ENCODE measurements at places on chromosomes 6 and 20.

- no peak for DNase-seq
Measured at GRCh38 chr6:71589254-71589653, 297.1 kb upstream of the RIMS1 start.

DNA sequence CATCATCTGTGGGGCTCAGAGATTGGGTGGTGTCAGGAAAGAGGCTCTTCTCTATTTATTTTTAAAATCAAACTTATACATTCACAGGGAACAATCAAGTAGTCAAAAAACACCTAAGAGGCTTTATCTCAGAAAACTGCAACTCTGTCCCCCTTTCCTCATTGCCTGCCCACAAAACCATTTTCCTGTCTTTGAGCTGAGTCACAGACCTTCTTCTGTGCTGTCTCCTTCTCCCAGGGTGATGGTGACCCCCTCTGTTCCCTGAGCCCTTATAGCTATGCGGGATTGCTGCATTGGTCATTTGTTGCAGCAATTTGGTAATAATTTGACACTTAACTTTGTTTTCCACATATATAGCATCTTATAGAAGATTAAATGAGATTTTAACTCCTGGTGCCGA, 195.2 kb upstream of the PROKR2 start:
- DNase-seq: no peak

GRCh38 chr6:17945111-17945510, 42.3 kb downstream of the KIF13A start:
- no peak for DNase-seq

DNA sequence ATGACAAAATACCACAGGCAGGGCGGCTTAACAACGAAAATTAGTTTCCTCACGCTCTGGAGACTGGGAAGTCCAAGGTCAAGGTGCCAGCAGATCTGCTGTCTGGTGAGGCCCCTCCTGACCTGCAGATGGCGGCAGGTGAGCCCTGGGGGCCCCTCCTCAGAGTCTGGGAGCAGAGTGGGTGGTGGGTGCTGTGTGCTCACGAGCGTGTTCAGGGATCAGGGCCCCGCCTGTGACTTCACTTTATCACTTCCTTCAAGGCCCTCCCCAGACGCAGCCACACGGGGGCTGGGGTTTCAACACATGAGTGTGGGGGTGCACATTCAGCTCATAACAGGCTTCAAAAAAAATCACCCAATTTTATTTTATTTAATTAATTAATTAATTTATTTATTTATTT, 39.3 kb downstream of the SLC2A4RG start:
- DNase-seq: no peak

DNA sequence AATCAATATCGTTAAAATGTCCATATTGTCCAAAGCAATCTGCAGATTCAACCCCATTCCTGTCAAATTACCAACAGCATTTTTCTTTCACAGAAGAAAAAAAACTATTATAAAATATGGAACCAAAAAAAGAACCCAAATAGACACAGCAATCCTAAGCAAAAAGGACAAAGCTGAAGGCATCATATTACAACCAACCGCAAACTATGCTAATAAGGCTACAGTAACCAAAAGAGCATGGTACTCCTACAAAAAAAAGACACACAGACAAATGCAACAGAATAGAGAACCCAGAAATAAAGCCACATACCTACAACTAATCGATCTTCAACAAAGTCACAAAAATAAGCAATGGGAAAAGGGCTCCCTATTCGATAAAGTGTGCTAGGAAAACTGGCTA, 49.2 kb downstream of the RNGTT start:
- DNase-seq: no peak

DNA sequence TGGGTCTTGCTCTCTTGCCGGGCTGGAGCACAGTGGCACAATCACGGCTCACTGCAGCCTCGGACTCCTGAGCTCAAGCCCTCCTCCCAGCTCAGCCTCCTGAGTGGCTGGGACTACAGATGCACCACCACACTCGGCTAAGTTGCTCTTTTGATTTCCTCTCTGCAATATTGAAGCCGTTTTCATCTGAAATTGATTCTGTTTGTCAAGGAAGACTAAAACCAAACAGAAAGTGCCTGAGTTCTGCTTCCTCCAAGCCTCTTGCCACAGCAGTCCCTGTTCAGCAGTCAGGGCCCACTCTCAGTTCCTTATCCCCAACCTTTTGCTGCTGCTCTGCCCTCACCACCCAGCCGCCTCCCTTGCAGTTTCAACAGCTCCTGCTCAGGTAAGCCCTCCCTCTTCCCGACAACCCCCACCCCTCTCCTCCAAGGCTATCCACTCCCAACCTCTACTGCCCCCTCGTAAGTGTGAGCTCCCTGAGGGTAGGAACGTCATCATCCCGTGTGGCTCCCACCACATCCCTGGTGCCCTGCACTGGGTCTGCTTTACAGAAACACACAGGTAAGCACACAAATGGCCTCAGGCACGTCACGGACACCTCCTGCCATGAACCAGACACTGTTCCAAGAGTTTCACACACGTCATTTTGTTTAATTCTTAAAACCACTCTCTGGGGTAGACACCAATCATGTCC, 70.7 kb upstream of the TAB2 start:
- DNase-seq: no peak

- DNase-seq: no peak
Measured at GRCh38 chr20:263701-264100, 6.2 kb downstream of the DEFB132 start.

- DNase-seq: no peak
Measured at GRCh38 chr6:134658596-134658995, 291.3 kb downstream of the ALDH8A1 start.

DNA sequence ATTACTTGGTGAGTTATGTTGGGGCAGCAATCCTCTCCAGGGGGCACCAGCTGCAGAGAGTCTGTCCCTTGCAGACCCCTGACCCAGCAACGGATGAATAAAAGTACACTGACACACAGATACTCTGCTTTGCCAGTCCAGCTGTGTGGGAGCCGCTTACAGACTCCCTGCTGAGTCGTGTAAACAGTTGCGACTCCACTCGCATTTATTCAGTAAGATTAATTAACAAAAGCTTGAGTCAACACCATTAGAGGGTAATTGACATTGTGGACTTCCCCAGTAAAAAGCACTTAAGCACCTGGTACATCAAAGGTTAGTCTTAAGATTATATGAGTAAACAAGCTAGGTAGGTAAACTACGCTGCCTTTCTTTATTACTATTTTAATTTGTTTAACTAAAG, 92.0 kb upstream of the TMEM181 start:
- DNase-seq: no peak

- no peak for DNase-seq
Measured at GRCh38 chr20:59324521-59325141, 24.2 kb downstream of the EDN3 start.

DNA sequence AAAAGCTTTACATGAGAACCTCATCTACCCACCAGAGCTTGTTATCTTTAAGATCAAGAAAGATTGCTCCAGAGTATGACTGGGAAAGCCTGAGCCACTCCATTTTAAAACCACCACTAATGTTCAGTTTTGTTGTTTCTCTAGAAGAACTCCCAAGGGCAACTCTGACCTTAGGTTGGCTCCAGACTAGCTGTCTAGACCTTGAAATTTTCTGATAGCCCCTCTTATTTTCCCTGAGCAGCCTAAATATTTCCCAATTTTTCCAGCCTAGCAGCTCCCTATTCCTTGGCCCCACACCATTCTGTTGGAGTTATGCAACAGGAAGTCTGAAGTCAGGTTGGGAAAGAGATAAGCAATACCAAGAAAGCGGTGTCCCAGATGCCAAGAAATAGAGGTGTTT, 84.6 kb upstream of the TCF21 start:
- DNase-seq: no peak

GRCh38 chr6:136677822-136678221, 114.5 kb downstream of the MAP3K5 start:
- DNase-seq: no peak

GRCh38 chr20:36385503-36385902, 79.4 kb downstream of the DLGAP4 start:
- DNase-seq: no peak

GRCh38 chr6:43965628-43966373, 161.5 kb downstream of the MRPL14 start:
- DNase-seq: no peak

DNA sequence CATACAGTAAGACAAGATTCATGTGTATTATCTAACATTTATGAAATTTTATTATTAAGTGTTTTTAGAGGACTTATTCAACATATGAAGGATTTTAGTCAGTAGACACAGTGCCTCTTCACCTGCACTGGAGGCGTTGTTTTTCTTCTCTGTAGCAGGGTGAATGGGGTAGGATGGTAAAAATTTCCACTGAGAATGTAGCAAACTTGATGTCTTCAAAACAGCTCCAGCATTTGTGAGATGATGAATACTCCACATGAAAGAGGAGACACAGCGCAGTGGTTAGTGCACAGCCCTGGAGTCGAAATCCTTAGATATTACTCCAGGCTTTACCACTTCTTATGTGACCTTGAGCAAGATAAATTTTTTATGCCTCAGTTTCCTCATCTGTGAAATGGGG, 110.5 kb upstream of the AHI1 start:
- no peak for DNase-seq

DNA sequence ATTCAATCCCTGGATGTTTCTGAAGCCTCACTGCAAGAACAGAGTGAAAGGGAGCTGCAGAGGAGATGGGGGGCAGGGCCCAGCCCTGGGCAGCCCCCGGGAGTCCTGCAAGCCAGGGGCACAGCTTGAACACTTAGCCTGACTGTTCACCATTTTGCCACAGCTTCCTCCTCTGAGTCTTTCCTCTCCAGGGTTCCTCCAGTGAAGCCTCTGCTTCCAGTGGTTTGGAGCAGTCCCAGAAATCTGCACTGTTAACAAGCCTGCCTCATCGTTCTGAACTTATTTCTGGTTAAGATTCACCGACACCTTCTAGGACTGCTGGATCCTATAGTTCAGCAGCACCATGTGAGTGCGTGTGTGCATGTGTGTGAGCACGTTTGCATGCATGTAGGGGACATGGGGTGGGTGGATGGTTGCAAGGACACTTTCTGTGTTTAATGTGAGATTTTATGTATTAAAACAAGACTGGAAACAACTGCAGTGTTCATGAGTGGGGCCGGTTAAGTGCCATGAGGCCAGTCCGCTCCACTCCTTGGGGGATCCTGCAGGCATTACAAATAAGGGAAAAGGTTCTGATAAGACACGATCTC, 24.6 kb downstream of the CEBPB start:
- no peak for DNase-seq
